Naive thymus-derived CD8-positive, alpha-beta T cell (primary cell): ENCODE measurements at places on chromosomes 1 and 21. TPM values are rescaled to one million over a fixed set of nuclear protein-coding genes. Genes with fewer than 3 reads are reported as not detected.

DNA sequence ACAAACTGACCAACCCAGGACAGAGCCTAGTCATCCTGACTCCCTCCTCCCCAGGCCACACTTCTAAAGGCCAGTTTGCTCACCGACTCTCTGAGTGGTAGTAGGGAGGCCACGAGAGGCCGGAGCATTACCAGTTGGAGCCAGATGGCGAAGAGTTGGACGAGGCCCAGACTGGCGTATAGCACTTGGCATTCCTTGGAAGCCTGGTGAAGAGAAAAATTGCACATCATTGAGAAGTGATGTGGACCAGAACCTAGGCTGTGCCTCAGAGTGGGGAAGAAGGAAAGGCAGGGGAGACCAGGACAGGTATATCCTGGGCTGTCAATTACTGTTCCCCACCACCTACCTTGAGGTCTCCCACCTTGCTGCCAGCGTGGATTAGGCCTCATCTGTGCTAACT, 12.2 kb downstream of the PABPC4 start:
- no peak for DNase-seq

- DNase-seq = no peak
Measured at GRCh38 chr1:239931341-239931740, 160.3 kb upstream of the FMN2 start.

The CDK18 gene
- 5.7 TPM for total RNA-seq

- DNase-seq = no peak
Measured at GRCh38 chr21:45699966-45700365, 56.4 kb downstream of the PCBP3 start.

- DNase-seq = no peak
Measured at GRCh38 chr1:62593825-62594394, 3.4 kb upstream of the ANGPTL3 start.

DNA sequence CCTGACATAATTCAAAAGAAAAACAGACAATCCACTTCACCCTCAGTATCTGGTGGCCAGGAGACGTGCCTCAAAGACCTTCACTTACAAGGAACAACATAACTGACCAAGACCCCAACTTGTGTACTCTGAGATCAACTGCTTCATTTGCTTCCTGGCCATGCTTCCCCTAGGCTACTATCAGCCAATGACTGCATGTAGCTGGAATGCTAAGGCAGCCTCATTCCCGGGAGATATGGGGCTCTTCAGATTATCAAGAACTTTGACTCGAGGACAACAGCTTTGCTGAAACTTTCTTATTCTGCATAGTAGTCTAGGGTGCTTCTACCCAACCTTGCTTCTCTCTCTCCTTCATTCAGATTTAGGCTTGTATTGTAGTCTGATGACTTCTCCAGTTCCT, 11.7 kb upstream of the UCK2 start:
- DNase-seq = no peak

The ABCA4 gene
- total RNA-seq = not detected

GRCh38 chr21:35882791-35883240, 177.5 kb downstream of the SETD4 start:
- no peak for DNase-seq

The THRAP3 gene
- 131 TPM for total RNA-seq
